Naive thymus-derived CD4-positive, alpha-beta T cell (primary cell): ENCODE measurements at places on chromosomes 3 and 15. TPM values are rescaled to one million over a fixed set of nuclear protein-coding genes. Genes with fewer than 3 reads are reported as not detected.

DNA sequence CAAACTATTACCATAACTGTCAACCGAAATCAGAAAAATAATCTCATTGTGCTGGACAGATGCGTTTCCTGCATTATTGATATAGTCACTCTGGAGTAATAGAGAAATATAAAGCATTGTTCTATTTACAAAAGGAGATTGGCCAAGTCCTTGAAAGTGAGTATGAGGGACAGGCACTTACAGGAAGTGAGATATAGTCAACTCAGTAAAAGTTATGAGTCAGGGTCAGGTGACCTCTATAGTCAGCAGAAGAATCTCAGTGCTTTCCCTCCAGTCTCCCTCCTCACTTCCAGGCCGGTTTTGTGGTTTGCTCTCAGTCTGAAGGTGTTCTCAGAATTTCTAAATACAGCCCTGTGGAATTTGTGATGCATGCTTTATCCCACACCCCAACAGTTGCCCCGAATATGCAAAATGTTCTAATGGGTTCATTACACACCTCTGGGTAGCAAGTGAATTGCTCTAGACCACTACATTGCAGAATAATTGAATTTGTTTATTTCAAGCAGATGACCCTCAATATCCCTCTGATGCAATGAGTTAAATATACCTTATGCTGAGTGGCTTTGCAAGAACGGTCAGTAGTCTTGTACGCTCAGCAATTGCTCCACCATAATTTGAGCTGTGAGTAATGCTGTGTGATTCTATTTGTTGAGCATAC is 787.7 kb downstream of the MCTP2 start:
- no peak for DNase-seq

The CTXN2 gene
- total RNA-seq: not detected

DNA sequence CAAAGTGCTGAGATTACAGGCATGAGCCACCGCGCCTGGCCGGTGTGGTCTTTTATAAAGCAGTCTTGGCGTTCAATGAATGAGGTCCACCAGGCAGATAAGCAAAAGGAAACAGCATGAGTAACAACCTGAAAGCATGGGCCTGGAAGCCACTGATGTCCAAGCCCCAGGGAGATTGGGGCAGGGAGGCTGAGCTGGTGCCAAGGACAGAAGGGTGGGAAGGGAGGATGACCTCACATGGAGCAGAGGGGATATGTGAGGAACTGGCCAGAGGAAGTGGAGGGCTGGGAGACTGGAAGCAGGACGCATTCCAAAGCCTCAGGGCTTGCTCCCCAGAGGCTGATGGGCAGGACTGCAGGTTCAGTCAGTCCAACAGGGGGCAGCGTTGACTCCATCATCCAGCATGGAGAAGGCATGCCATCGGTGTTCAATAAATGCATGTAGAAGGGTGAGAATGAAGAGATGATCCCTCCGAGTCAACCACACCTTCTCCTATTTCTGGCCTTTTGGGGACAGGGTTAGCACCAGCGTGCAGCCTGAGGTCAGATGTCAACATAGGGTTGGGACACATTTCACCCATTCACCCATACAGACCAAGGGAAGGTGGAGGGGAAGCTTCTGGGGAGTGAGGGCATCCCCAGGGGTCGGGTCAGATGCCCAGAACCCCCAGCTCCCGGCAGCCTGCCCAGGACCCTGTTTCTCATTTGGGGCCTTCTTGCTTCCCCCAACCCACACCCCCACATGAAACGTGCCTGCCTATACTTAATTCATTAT is 14.8 kb downstream of the MYL3 start:
- DNase-seq: no peak

The ALDH1A3 gene
- total RNA-seq: not detected

DNA sequence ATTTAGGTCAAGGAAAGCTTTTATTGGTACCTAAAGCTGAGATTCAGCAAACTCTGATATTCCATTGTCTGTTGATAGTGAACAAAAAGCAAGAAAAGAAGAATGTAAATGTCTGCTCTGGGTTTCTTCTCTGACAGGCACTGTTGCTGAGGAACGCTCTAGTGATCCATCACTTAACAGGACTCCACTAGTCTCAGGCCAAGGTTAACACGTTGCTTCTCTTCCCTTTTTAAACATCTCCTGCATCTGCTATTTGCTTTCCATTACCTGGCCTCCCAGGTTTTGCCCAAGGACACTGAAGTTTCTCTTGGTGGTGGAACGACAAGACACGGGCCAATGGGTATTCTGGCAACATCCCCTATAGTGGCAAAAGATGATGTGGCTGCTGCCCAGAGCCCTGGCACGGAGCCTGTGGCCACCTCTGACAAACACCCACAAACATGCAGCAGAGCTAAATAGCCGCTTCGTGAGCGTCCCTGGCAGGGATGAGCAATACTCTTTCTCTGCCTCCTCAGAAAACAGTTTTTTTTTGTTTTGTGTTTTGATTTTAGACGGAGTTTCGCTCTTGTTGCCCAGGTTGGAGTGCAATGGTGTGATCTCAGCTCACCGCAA is 97.8 kb upstream of the AKAP13 start:
- no peak for DNase-seq

GRCh38 chr3:102233881-102234280 is 200.9 kb upstream of the ZPLD1 start:
- DNase-seq: no peak
